ENCODE measurements at places on chromosomes 11 and 22. TPM values are rescaled to one million over a fixed set of nuclear protein-coding genes. Genes with fewer than 3 reads are reported as not detected.
A peak's percentile ranks its signal among the peaks of the same experiment; 100 is the strongest.

- no peak overlapping the region for H3K27ac ChIP-seq
- H3K4me3 ChIP-seq, result no peak overlapping the region
- no peaks in the 10 kb centered on the region for H3K27me3 ChIP-seq
- no peaks in the 10 kb centered on the region for H3K36me3 ChIP-seq
- no peak for DNase-seq
Observed at GRCh38 chr11:9774591-9775397, 110.9 kb downstream of the SWAP70 start.

- no peak overlapping the region for H3K27ac ChIP-seq
- no peak for DNase-seq
Observed at GRCh38 chr22:25718135-25718840, 23.7 kb upstream of the MYO18B start.

GRCh38 chr11:43944761-43945311 is 2.4 kb downstream of the C11orf96 start:
- peak; percentile 39 for DNase-seq
- H3K27ac ChIP-seq, result no peak overlapping the region
- H3K27me3 ChIP-seq, result peaks cover 77% of the 10 kb centered on the region
- no peaks in the 10 kb centered on the region for H3K36me3 ChIP-seq
- no peak overlapping the region for H3K4me3 ChIP-seq

GRCh38 chr11:68734111-68734510 is 17.2 kb downstream of the TESMIN start:
- no peaks in the 10 kb centered on the region for H3K36me3 ChIP-seq
- H3K27ac ChIP-seq, result no peak overlapping the region
- no peak for DNase-seq

DNA sequence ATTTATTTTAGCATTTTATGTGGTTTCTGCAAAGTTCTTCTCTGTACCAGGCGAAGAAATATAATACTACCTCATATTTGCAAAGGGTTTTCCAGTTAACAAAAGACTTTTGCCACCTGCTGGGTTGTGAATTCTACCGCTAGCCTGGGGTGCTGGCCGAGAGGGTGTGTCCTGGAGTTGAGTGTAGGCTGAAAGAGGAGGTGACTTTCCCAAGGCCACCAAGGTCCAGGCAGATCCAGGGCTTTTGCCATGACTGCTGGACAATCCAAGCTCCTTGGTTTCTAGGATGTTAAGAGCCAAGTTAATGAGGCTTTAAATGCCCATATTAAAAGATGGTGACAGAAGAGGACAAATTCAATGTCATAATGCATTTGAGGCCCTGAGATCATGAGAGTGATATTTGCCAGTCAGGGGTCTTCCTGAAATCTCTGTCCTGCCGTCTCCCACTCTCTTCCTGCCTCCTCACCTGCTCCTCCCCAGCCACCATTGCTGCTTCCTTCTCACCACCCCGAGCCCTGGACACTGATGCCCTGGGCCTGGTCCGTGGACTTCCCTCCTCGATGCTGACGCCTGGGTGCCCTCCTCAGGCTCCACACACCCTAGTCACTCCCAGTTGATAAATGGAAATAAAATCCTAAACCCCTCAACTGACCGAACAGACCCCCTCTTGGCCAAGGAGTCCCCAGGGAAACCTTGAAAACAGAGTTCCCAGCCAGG is 825.6 kb downstream of the TBC1D22A start:
- H3K4me1 ChIP-seq, result no peaks in the 10 kb centered on the region
- H3K4me3 ChIP-seq, result no peak overlapping the region
- H3K27me3 ChIP-seq, result peaks cover 4% of the 10 kb centered on the region

DNA sequence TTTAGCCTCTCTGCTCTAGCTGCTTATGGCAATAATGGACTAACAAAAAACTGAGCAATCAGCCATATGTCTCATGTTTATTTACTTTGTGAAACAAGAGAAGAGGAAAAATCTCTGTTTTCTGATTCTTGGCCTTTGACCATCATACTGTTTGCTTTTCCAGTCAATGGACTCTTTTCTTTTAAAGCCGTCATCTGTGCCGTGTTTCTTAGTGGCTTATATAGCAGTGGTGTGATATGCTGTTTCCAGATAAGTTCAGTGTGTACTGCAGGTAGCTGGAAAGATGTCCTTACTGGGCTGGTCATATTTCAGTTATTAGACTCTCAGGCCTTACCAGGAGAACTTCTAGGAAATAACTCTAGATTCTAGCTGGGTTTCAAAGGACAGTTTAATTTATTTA is 33.6 kb upstream of the TECTA start:
- no peak overlapping the region for H3K4me3 ChIP-seq
- H3K36me3 ChIP-seq, result peaks cover 3% of the 10 kb centered on the region
- no peaks in the 10 kb centered on the region for H3K4me1 ChIP-seq
- no peak overlapping the region for H3K27ac ChIP-seq
- no peaks in the 10 kb centered on the region for H3K27me3 ChIP-seq

Gene SLC22A6
- total RNA-seq, result not detected

Gene FIBIN
- total RNA-seq, result not detected
